ENCODE measurements at places on chromosomes 7 and 10. TPM values are rescaled to one million over a fixed set of nuclear protein-coding genes. Genes with fewer than 3 reads are reported as not detected.

PSD gene
- 1.6 TPM for total RNA-seq

ACTR3C gene
- 7.4 TPM for total RNA-seq

CALHM3 gene
- total RNA-seq = under 0.01 TPM

COPG2 gene
- 43.5 TPM for total RNA-seq

PCDH15 gene
- not detected for total RNA-seq

CCDC146 gene
- 1.7 TPM for total RNA-seq

RAMP3 gene
- total RNA-seq = not detected
